PC-3 (cell line): ENCODE measurements at places on chromosomes 4 and X.

DNA sequence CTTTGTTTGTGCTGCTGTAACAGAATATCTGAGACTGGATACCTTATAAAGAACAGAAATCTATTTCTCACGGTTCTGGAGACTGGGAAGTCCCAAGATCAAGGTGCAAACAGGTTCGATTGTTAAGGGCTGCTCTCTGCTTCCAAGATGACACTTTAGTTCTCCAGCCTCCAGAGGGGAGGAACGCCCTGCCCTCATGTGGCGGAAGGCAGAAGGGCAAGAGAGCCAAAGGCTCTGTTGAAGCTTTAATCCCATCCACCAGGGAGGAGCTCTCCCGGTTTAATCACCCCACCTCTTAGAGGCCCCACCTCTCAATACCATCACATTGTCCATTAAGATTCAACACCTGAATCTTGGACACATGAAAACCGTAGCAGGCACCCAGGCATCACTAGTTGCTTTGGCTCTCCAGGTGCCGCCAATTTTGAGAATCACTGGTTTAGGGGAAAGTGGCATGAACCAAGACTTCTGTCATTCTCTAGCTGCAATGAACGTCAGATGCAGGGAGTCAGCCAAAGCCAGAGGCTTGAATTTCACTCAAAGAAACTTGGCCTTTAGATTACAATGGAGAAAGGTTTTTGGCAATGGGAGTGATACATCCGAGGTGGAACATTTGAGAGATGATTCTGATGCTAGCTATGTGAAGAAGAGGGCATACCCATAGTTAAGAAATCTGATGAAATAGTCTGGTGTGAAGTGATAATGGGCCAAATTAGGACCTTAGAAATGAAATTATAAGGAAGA, 15.7 kb downstream of the FHL1 start:
- peak; percentile 82 for DNase-seq

DNA sequence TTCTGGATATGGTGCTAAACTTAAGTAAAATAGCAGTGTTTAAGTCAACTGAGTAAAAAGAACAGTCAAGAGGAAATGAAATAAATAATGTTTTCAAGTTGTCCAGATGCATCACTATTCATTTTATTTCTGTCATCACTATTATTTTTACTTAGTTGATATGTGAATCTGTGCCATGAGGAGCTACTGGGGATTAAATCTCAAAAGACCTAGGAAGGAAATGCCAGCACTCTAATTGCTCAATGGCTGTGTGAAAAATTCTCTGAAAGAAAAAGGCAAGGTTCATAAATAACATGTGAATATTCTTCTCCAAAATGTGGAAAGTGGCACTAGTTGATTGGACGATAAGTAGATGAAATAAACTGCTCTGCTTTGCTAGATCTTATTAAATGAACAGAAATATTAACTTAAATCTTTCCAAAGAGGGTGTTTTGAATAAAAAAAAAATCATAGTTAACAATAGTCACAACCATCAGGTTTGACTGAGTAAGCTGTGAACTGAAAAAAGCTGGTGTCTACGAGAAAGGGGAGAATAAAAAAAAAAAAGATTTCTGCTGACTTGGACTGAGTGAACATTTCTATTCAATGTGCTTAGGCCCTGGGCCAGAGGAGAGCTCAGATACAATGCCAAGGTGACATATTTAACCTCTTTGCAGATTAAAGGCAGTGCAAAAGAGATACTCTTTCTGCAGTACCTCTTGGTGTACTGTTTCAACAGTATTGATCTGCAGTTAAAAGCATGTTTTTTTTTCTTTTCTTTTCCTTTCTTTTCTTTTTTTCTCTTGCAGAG, 1.6 kb downstream of the SPARCL1 start:
- DNase-seq = no peak

DNA sequence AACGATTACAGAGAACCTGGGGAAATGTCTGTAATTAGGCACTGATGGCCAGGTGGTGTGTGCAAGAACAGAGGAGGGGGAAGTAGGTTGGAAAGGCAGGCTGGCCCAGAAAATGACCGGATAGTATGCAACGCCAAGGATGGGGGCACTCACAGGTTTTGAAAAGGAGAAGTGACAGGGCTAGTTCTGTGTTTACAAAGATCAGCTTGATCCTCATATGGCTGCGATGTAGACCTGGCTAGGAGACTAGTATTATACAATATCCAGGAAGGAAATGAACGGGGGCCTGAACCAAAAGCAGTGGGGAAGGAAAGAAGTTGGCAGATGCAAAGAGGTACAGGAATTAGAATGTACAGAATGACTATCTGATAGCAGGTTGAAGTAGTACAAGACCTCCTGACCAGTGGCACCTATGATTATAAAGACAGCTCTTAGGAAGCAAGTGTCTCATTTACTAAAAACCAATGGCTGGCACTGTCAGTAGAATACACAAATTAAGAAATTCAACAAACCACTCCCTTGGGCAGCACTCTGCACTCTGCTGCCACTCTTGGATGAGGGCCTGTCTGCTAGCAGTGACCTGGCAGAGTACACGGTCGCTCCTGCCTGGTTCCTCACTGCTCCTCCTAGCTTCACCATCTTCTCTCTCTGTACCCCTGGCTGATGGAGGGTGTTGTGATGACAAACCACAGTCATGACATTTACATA, 14.1 kb downstream of the MFAP3L start:
- DNase-seq = no peak

- DNase-seq = no peak
These were observed 10.0 kb downstream of the GPR82 start for GRCh38 chrX:41733939-41734338.

DNA sequence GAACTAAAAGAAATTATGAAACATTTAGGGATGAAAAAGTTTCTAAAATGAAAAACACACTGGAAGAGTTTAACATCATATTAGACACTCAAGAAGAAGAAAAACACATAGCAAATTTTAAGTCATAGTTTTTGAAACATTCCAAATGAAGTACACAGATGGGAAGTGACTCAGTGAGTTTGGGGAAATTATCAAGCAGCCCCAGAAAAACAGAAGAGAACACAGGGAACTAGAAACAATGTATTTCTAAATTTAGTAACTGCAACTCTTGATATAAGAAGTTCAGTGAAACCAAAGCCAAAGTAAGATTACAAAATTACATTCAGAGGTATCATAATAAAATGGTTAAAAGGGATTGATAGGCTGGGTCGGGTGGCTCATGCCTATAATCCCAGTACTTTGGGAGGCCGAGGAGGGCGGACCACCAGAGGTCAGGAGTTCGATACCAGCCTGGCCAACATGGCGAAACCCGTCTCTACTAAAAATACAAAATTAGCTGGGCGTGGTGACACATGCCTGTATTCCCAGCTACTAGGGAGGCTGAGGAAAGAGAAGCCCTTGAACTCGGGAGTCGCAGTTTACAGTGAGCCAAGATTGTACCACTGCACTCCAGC, 461.2 kb downstream of the KCTD8 start:
- DNase-seq = no peak

- peak; percentile 4 for DNase-seq
These were observed 35.9 kb downstream of the SUPT20HL1 start for GRCh38 chrX:24396236-24396930.

DNA sequence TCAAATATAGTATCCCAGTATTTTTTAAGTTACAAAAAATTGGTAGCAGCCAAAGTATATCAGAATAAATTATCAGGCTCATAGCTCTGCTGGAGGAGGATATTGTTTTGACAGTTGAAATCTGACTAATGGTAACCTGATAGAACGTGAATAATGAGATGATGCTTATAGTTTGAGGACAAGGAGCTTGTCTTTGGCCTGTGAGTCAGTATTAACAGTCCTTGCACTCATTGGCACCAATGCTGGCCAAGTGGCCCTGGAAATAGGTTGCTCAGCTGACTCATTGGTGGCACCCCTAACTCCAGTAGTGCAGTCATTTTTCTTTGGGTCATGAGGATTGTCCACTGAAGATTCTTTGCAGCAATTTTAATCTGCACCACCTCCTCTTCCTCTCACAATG, 203.3 kb upstream of the JADE1 start:
- DNase-seq = peak; percentile 80

GRCh38 chr4:152909901-152910300, 26.2 kb upstream of the FHDC1 start:
- DNase-seq = no peak

GRCh38 chrX:71978164-71978563, 67.5 kb downstream of the NHSL2 start:
- DNase-seq = no peak

DNA sequence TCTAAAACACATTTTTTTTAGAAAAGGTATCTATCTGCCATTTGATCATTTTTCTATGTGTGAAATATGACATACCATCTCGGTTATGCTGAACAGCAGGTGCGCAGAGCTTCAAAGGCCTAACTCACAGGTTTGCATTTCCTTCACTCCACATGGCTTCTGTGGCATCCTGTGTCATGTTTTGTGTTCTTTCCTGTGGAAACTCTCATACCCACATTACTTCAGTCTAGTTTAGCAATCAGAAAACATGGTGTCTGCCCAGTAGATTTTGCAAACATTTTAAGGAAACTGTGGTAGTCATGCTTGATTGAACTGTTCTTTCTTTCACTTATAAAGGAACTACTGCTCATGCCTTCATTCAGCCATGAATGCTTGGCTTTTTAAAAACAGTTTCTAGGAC, 11.3 kb upstream of the ARAP2 start:
- DNase-seq = no peak

DNA sequence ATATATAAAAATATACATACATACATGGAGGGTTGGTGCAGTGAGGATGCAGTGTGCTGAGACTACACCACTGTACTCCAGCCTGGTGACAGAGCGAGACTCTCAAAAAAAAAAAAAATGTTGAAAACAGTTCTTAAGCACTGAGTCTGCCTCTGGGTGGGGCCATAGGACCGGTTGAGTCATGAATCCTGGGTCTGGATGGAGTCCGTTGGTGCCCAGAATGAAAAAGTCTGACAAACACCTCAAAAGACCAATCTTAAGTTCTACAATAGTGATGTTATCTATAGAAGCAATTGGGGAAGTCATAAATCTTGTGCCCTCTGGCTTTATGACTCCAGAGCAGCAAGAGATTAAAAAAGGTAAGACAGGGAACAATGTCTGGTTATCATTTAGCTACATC, 70.4 kb downstream of the FGFBP1 start:
- DNase-seq = peak; percentile 37

DNA sequence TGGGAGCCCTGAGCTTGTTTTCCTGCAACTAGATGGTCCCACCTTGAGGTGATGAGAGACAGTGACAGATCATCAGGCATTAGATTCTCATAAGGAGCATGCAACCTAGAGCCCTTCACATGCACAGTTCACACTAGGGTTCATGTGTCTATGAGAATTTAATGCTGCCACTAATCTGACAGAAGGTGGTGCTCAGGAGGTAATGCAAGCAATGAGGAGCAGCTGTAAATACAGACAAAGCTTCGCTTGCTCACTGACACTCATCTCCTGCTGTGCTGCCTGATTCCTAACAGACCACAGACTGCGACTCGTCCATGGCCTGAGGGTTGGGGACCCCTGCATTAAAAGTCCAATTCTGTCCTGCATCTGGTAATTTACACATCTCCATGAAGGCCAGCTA, 141.6 kb downstream of the KCNIP4 start:
- peak; percentile 10 for DNase-seq

- no peak for DNase-seq
These were observed 177.1 kb upstream of the TET2 start for GRCh38 chr4:104969394-104970082.

DNA sequence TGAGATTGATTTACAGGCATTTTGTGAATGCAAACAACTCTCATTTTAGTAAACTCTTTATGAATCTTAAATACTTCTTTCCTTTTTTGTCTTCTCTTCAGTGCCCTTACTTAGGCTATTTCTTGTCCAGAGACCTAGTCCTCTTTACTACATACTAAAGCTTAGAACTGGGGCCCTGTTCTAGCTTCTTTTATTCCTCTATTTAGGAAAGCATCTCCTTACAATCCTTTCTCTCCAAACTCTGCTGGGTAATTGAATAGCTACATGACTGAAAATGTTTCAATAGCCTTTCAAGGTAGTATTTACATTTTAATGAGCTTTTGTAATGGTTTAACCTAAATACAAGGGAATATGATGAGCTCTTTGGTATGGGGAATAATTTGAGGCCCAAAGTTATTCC, 1701.5 kb upstream of the TENM3 start:
- no peak for DNase-seq

DNA sequence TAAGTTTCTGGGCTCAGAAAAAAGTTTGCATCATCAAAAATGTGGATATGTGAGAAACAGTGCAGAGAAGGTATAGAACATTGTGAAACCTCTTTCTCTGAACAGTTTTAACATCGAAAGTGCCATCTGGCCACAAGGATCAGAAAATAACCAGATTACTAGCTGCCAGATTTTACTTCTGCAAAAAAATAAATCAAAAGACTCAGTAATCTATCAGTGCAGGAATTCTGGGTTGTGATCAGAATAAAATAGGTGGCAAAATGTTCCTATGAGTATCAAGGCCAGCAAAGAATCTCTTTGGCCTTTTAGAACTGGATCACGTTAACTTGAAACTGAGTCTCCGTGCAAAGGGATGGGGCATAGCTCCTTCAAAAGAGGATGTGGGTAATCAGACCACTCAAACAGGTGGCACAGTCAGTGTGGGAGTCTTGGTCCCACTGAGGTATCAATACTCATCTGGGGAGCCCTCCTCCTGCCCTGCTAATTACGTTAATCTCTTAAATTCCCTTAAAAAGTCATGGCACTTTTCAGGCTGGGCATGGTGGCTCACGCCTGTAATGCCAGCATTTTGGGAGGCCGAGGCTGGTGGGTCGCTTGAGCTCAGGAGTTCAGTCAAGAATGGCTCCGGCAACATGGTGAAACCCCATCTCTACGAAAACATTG, 26.7 kb upstream of the RBM47 start:
- no peak for DNase-seq

- peak; percentile 39 for DNase-seq
These were observed 100.9 kb upstream of the NR3C2 start for GRCh38 chr4:148542922-148543623.

DNA sequence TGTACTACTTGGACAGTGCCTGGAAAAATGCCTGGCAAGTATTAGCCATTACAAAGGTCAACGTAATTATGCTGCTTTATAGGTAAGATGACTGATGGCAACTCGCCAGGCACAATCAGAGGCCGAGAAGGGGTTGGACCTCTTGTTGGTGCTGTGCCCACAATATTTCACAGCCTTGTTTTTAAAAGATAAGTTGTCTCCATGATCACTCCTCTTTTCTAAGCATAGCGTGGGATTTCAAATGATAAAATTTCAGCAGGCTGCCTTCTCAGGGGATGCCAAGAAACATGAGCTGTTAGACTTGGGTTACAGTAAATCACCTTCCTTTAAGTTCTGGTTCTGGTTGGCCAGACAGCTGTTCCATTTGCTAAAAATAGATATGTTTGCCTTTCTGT, 26.9 kb downstream of the HOPX start:
- DNase-seq = peak; percentile 31

DNA sequence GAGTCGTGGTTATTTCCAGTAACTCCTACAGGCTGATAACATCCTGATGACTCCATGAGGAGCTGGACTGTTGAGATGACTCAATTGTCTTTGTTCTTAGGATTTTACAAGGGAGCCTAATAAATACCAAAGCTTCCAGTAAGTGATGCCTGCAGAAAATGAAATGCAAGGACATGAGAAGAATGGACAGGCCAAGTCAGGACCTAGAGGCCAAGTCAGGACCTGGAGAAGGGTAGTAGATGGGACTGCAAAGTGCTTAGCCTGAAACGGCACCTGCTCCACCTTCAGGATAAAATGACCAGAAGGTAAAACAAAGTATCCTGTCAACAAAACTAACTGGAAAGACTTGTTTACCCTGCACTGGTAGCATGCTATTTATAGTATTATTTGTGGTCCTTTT, 6.4 kb upstream of the SLC10A6 start:
- peak; percentile 74 for DNase-seq

- DNase-seq = peak; percentile 98
These were observed 13.7 kb downstream of the DDX60 start for GRCh38 chr4:168304744-168305459.

- DNase-seq = no peak
These were observed 117.2 kb upstream of the FAT1 start for GRCh38 chr4:186840771-186841301.
